ENCODE measurements at places on chromosomes 1 and 21.

- no peak for DNase-seq
Observed at GRCh38 chr1:47689894-47690293, 252.1 kb downstream of the FOXD2 start.

GRCh38 chr1:231497629-231498152 is 30.8 kb upstream of the TSNAX start:
- no peak for DNase-seq

- DNase-seq = no peak
Observed at GRCh38 chr1:41851589-41851988, 67.1 kb downstream of the HIVEP3 start.

DNA sequence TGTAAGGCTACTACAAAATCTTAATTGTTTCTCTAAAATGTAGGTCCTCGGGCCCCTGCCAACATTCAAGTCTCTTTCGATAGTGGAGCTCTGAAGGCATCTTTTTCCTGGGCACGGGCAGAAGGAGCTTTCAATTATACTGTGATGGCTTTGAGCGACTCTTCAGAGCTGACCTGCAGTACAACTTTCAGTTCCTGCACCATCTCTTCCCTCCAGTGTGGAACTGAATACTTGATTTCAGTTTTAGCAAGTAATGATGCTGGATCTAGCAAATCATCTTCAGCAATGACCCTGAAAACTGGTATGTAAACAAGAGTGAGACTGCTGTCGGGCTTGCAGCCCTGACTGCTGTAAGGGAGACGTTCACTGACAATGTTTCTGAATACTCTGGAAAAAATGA is 9.6 kb downstream of the FNDC7 start:
- DNase-seq = no peak

DNA sequence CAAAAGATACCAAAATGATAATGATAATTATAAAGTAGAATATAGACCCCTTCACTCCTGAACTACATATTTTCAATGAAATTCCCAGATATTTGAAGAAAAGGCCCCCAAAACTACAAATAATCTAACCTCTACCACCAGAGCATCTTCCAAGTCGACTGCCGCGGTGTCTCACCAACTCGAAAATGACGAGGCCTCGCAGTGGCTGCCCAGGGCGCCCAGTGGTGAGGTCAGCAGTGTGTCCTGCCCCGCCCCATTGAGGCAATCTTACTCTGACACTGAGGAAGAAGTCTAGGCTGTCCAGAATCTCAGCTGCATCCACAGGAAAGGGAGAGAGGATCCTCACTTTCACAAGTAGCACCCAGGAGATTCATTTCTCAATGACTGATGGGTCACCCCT is 5.2 kb downstream of the DUSP10 start:
- no peak for DNase-seq

- DNase-seq = no peak
Observed at GRCh38 chr1:203906932-203907331, 45.5 kb downstream of the SNRPE start.

DNA sequence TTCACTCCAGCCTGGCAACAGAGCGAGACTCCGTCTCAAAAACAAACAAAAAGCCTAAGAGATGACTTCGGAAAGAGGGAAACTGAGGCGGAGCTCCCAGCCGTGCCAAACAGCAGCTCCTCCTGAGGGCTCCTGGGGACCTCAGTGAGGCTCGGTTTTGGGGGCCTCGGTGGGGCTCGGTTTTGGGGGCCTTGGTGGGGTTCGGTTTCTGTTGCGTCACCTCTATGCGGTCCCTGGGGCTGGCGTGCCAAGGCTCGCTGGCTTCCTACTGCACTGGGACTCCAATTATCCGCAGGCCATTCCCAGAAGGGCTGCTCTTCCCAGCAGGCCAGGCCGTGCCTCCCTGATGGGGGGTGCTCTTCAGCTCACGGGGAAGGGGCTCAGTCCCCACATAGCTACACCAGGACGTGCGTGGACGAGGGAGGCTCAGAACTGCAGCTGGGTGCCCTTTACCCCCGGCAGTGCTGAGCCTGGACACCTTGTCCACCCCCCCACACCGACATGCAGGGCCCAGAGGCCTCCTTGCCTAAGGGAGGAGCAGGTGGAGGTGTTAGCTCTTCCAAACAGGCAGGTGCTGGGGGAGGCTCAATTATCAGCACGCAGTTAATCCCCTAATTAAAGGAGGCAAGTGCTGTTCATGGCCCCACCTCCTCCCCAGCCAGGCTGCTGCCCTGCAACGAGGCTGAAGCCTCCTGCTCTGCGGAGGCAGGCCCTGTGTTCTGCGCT is 5.1 kb upstream of the C1orf159 start:
- DNase-seq = no peak

GRCh38 chr1:6401673-6402072 is 8.1 kb upstream of the ACOT7 start:
- DNase-seq = no peak

DNA sequence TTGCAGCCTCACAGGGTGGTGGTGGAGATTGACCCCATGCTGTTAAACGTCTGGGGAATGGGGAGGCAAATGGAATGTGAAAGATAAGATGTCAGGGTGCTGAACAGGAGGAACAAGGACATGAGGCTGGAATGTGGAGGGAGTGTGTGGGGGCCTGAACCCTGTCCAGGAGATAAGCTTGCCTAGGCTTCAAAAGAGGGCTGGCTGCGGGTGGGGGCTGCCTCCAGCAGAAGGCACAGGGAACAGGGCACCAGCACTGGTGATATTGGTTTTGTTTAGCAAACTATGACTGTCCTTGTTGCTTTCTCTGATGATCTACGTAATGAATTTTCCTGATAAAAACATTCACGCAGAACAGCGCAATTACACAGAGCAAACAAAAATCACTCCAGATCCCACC is 52.4 kb upstream of the LRP8 start:
- DNase-seq = no peak

DNA sequence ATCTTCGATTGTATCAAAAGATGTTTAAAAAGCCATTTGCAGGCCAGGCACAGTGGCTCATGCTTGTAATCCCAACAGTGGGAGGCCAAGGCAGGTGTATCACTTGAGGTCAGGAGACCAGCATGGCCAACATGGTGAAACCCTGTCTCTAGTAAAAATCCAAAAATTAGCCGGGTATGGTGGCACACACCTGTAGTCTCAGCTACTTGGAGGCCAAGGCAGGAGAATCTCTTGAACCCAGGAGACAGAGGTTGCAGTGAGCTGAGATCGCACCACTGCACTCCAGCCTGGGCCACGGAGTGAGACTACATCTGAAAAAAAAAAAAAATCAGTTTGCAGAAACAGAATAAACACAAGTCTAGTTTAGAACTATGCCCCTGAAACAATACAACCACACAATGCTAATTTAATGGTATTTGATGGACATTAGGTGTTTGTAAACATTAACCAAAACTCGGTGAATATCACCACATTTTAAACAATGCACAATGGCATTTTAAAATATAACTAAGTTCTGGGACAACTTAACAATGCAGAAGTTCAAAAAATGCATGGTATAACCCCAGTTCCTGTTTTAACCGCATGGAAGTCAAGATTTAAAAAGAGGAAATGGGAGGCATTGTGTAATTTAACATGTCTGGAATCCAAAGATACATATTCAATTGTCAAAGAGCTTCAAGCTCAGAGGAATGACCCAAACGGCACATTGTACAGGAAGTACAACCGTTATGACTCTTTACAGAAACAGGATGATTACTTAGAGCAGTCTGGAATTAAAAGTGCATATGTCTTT is 7.1 kb upstream of the PTTG1IP start:
- DNase-seq = no peak

DNA sequence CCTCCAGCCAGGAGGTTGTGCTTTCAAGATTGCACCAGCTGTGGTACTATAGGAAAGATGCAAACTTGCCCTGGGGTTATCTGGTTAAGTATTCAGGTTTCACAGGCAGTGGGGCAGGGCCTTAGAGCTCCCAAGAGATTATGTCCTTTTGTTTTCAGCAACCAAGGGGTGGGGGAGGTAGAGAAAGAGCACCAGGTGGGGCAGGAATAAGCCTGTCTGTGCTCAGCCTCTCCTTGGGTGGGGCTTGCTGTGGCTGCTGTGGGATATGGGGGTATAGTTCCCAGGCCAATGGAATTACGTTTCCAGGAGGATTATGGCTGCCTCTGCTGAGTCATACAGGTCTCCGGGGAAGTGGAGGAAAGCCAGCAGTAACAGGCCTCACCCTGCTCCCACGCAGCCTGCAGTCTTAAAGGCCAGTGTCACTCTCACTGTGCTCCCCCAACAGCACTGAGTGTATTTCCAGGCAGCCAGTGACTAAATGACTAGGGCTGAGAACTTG is 508.6 kb downstream of the RWDD3 start:
- no peak for DNase-seq

GRCh38 chr1:150829751-150830150 is 21.7 kb upstream of the CTSK start:
- no peak for DNase-seq

DNA sequence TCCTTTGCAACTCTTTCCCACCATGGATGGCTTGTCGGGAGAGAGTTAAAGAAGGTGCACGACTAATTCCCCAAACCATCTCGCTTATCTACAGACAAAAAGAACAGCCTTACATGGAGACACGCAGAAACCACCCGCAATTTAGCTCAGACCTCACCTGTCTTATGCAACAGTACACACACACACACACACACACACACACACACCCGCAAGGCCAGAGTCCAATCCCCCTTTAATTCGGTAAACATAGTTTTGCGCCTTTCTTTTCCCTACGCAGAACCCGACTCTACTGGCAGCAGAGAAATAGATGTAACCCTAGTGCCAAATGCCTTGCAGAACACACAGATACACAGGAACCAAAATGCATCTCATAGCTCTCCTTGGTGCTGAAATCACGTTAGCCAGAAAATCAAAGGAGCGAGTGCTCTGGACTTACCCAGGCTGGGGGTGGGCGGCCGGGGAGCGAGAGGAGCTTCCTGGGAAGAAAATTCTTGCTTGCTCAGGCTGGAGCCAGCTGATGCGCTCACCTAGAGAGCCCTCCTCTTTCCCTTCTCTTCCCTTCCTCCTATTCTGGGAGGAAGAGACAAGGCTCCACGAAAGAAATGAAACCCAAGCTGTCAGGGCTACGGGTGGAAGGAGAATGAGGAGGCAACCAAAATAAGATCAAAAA is 470 bp downstream of the TNR start:
- DNase-seq = no peak

DNA sequence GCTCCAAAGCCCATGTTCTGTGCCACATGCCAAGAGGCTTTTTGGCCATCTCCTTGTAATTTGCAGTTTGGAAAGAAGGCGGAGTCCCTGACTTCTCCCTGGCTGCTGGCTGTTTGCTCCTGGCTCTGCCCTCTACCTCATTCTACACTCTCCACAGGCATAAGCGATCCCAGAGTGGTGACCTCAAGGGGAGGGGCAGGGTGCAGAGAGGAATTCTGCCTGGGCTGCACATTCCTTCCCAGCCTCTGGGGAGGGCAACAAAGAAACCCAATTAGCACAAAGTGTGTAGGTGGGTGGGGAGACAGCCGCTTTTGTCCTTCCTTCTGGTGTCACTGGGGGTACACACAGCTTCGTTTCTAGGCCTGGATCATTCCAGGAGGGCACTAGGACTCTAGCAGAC is 95.3 kb downstream of the HIVEP3 start:
- no peak for DNase-seq

- DNase-seq = no peak
Observed at GRCh38 chr1:182279724-182280503, 111.7 kb downstream of the GLUL start.

- no peak for DNase-seq
Observed at GRCh38 chr1:83016354-83016849, 982.5 kb downstream of the TTLL7 start.

- no peak for DNase-seq
Observed at GRCh38 chr21:37565530-37566223, 199.1 kb downstream of the DYRK1A start.

- DNase-seq = no peak
Observed at GRCh38 chr1:89068291-89068690, 3.3 kb upstream of the GBP1 start.

GRCh38 chr1:208171616-208172422 is 72.4 kb downstream of the PLXNA2 start:
- DNase-seq = no peak

- no peak for DNase-seq
Observed at GRCh38 chr1:209988706-209989105, 50.7 kb downstream of the SYT14 start.

- no peak for DNase-seq
Observed at GRCh38 chr21:40128891-40129290, 261.7 kb downstream of the PCP4 start.

GRCh38 chr1:47491341-47491753 is 53.5 kb downstream of the FOXD2 start:
- no peak for DNase-seq

All from activated T-cell treated with anti-CD3 and anti-CD28 coated beads for 48 hours (primary cell).